ENCODE measurements at places on chromosomes 4 and X.
A peak's percentile ranks its signal among the peaks of the same experiment; 100 is the strongest.

- no peak for DNase-seq
Measured at GRCh38 chr4:81814987-81815541, 343.4 kb upstream of the RASGEF1B start.

DNA sequence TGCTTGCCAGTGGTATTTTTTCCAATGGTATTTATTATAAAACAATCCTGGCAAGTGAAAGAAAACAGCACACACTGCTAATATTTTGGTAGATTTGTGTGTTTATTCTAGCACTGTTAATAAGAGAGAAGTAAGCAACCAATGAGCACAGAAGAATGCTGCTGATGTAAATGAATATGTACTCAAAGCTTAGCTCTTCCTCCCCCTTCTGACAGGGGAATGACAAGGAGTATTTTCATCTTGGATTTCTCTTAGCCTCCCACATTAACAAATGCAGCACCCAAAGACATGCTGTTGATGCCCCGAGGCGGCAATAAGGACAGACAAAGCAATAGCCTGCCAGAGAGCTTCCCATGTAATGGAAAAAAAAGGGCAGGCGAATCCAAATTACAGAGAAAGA, 18.6 kb downstream of the ARHGAP6 start:
- no peak for DNase-seq

GRCh38 chrX:1246816-1247215, 21.8 kb upstream of the CSF2RA start:
- DNase-seq, result peak; percentile 38

DNA sequence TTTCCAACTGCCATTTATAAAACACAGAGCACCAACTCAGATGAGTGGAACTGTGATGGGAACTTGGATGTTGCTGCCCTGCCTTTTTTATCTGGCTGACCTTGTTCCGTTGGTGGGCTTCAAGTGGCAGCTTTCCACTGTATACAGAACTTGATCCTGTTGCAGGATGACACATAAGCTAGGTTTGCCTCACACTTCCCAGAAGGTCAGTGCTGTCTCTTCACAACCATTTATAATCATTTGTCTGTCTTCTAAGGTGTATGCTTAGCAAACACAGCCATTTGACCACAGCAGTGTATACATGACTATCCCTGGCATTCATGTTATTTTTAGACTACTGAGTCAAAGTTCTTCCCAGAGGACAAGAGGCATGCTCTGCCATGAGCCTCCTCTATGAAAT, 20.3 kb downstream of the DGKK start:
- no peak for DNase-seq

DNA sequence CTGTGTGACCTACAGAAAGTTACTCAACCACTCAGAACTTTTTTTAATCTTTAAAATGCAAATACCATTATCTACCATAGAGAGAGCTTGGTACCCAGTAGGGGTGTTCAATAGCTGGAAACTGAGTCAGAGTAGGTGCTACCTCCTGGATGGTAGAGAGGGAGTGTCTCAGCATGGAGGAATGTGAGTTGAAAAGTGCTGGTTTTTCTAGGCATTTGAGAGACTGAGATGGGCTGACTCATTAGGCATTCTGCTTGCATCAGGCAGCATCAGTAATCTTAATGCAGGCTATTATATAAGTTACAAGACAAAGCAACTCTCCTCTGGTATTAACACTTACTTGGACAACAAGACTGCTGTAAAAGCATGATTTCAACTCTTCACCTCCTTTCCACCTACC, 70.9 kb upstream of the ARHGEF9 start:
- no peak for DNase-seq

- no peak for DNase-seq
Measured at GRCh38 chr4:188719794-188720193, 580.6 kb downstream of the TRIML1 start.

- no peak for DNase-seq
Measured at GRCh38 chr4:127533028-127533700, 99.6 kb upstream of the INTU start.

- DNase-seq, result no peak
Measured at GRCh38 chr4:112515198-112516065, 548 bp downstream of the NEUROG2 start.

GRCh38 chr4:103136671-103137445, 37.2 kb upstream of the BDH2 start:
- no peak for DNase-seq

- no peak for DNase-seq
Measured at GRCh38 chr4:38072578-38072977, 112.4 kb downstream of the PTTG2 start.

GRCh38 chrX:68365341-68365740, 68.0 kb downstream of the OPHN1 start:
- no peak for DNase-seq
